ENCODE measurements at places on chromosomes 12 and 14.

- no peak for DNase-seq
Observed at GRCh38 chr12:105487963-105488362, 157.5 kb downstream of the C12orf75 start.

GRCh38 chr14:77189479-77189878 is 7.9 kb downstream of the TMEM63C start:
- DNase-seq, result no peak

DNA sequence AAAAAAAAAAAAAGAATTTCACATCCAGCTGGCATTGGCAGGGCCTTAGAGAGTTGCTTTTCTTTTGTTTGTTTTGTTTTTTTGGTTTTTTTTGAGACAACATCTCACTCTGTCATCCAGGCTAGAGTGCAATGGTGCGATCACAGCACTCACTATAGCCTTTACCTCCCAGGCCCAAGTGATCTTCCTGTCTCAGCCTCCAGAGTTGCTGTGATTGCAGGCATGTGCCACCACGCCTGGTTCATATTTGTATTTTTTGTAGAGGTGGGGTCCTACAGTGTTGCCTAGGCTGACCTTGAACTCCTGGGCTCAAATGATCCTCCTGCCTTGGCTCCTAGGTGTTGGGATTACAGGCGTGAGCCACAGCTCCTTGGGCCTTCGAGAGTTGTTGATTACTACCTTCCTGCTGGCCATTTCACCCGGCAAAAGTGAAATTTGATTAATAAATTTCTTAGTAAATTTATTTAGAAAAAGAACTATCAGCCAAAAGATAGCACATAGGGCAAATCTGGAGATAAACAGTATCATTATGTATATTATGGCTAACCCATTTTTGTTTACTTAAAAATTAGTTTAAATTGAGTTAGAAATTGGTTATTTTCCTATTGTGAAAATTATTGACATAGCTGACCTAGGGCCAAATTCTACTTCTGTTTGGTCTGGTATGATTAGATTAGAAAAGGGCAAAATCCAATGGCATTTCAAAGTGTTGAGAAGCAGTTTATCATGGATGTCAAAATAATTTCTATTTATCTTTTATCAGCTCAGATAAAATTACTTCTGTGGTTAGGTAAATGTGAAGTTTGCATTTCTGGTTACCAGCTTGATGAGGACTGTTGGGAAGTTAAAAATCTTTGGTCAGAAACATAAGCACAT is 12.6 kb downstream of the ACTR6 start:
- no peak for DNase-seq

- DNase-seq, result no peak
Observed at GRCh38 chr12:21672146-21672545, 14.5 kb upstream of the LDHB start.

GRCh38 chr12:49556391-49557186 is 11.4 kb downstream of the MCRS1 start:
- DNase-seq, result no peak

GRCh38 chr12:124456652-124457152 is 110.7 kb downstream of the NCOR2 start:
- peak; percentile 75 for DNase-seq

DNA sequence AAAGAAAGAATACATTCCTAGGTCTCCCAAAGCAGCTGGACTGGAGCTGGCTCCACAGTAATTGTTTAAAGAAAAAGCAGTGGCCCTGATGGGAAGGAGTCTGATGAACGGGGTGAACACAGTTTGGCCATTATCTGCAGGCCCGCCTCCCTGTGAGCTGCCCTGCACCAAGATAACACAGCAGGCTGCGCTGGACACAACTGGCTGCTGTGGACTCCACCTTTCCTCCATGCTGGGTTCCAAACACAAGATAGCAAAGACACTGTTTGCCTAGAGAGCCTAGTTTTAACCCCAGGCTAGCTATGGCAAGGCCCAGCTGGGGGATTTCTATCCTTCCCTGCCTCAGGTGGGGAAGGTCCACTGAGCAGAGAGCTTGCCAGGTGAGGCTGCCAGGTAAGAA is 34.6 kb downstream of the ZFP36L1 start:
- no peak for DNase-seq

DNA sequence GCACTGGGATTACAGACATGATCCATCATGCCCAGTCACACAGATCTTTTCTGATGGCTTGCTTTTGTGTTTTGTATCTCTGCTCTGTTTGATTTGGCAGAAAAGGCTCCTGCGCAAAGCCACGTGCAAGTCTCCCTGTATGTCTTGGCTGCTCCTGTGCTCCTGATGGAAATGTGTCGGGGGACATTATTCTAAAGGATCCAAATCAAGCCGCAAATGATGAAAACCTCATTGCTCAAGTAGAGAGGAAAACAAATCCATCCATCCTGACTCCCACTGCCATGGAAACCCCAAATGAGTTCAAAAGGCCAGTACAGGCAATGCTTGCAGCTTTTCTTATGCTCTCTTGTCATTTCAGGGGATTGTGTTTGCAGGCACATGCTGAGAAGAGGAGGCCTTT is 93.8 kb downstream of the NDUFA12 start:
- no peak for DNase-seq

DNA sequence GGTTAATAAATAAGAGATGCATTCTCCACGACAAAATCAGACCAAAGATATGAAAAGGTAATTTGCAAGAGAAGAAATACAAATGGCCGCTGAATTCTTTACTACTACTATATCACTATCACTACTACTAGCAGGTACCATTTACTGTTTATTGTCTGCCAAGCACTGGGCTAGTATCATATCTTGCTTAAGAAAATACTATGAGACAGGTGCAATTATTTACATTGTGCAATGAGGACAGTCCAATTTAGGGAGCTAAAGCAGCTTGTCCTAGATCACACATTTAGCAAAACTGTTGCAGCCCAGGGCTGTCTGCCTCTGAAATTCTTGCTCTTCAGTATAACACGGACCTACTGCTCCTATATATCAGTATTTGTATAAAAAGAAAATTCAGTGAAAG is 52.8 kb downstream of the CRADD start:
- DNase-seq, result no peak

DNA sequence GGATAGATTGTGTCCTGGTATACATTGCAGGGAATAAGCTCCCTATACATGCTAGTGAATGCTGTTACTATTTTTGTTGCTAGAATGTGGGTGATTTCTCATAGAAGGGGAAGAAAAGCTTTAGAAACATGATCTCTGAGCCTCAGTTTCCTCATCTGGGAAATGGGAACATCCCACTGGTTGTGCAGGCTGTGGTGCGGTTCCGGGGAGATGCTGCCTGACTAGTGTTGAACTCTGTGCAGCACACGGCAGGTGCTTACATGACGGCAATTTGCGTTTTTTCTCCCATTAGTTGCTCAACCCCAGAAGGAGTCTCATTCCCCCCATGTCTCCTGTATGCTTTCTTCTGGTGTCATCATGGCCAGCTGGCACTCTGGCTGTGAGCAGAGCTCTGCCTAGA is 32.9 kb downstream of the FOXN4 start:
- DNase-seq, result no peak

All from CD4-positive, alpha-beta T cell treated with Interleukin-17A for 1 hour (primary cell).